ENCODE measurements at places on chromosomes 6 and 20.
A peak's percentile ranks its signal among the peaks of the same experiment; 100 is the strongest.

- no peaks in the 10 kb centered on the region for H3K4me1 ChIP-seq
- no peak overlapping the region for H3K4me3 ChIP-seq
- H3K36me3 ChIP-seq: no peaks in the 10 kb centered on the region
- no peaks in the 10 kb centered on the region for H3K27me3 ChIP-seq
These were observed 39.4 kb downstream of the KIAA1755 start for GRCh38 chr20:38221119-38221589.

- H3K27ac ChIP-seq: no peak overlapping the region
- H3K36me3 ChIP-seq: no peaks in the 10 kb centered on the region
- no peaks in the 10 kb centered on the region for H3K4me1 ChIP-seq
- no peak overlapping the region for H3K4me3 ChIP-seq
- DNase-seq: no peak
These were observed 121.1 kb downstream of the PDE7B start for GRCh38 chr6:135972586-135972985.

- no peaks in the 10 kb centered on the region for H3K4me1 ChIP-seq
- no peaks in the 10 kb centered on the region for H3K36me3 ChIP-seq
- H3K27ac ChIP-seq: no peak overlapping the region
- DNase-seq: no peak
- no peaks in the 10 kb centered on the region for H3K27me3 ChIP-seq
These were observed 756.4 kb upstream of the MMS22L start for GRCh38 chr6:98039443-98039842.

DNA sequence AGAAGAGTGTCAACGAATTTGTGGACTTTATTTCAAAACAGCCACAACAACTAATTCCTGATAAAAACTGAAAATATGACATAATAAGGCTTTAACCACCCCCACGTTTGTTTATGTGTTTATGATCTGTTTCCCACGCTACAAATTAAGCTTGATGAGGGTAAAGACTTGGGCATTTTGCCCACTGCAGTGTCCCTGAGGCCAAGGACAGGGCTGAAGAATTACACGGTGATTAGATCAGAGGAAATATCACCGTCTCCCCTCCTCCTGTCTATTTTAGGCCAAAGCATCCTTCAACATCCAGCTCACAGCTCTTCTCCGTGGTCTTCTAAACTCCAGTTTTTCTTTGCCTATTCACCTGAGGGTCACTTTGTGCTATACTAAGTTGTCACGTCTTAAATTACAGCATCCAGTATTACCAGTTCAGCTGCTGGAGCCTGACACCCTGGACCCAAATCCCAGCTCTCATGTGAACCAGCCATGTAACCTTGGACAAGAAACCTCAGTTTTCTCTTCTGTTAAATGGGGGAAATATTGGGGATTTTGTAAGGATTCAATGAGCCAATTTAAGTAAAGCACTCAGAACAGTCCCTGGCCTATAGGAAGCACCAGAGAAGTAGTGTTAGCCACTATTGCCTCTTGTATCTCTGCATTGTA is 15.2 kb upstream of the ARFGEF2 start:
- no peak overlapping the region for H3K27ac ChIP-seq
- H3K4me3 ChIP-seq: no peak overlapping the region
- H3K36me3 ChIP-seq: no peaks in the 10 kb centered on the region
- no peaks in the 10 kb centered on the region for H3K27me3 ChIP-seq
- no peaks in the 10 kb centered on the region for H3K4me1 ChIP-seq

GRCh38 chr20:15297059-15297875 is 959.9 kb upstream of the FLRT3 start:
- no peaks in the 10 kb centered on the region for H3K4me1 ChIP-seq
- H3K27ac ChIP-seq: no peak overlapping the region
- no peak for DNase-seq
- H3K27me3 ChIP-seq: no peaks in the 10 kb centered on the region
- no peak overlapping the region for H3K4me3 ChIP-seq

DNA sequence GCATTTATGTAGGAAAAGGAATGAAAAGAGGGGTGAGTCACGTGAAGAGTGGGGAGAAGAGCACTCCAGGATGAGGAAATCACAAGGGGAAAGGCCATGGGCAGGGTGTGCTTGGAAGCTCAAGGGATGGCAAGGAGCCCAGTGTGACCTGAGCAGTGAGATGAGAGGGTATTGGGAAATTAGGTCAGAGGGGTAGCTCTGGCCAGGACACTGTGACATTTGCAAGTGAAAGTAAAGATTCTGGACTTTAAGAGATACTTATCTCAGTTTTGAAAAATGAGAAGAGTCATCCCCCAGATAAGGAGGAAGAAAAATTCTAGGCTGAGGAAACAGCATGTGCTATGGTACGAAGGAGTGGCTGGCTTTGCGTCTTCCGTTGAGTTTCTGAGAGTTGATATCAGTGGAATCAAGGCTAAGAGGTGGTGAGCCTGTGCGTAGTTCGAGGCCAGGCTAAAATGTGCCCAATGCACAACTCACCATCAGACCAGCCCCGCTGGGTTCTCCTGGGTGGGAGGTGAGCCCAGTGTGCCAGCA is 79.9 kb downstream of the GCLC start:
- H3K27me3 ChIP-seq: no peaks in the 10 kb centered on the region
- DNase-seq: peak; percentile 13
- no peak overlapping the region for H3K27ac ChIP-seq
- H3K4me3 ChIP-seq: no peak overlapping the region
- no peaks in the 10 kb centered on the region for H3K36me3 ChIP-seq
- no peaks in the 10 kb centered on the region for H3K4me1 ChIP-seq

- DNase-seq: no peak
- H3K36me3 ChIP-seq: no peaks in the 10 kb centered on the region
- H3K4me3 ChIP-seq: no peak overlapping the region
These were observed 444.3 kb upstream of the NRSN1 start for GRCh38 chr6:23681743-23682142.

GRCh38 chr6:82761674-82762345 is 303.8 kb downstream of the UBE3D start:
- no peaks in the 10 kb centered on the region for H3K36me3 ChIP-seq
- no peak for DNase-seq
- H3K27ac ChIP-seq: no peak overlapping the region

GRCh38 chr6:88359530-88360202 is 193.5 kb upstream of the CNR1 start:
- no peaks in the 10 kb centered on the region for H3K27me3 ChIP-seq
- DNase-seq: no peak
- H3K27ac ChIP-seq: no peak overlapping the region
- no peaks in the 10 kb centered on the region for H3K4me1 ChIP-seq

All from transverse colon (tissue), 4 donors.